ENCODE measurements at places on chromosomes 6 and 20. TPM values are rescaled to one million over a fixed set of nuclear protein-coding genes. Genes with fewer than 3 reads are reported as not detected.

GRCh38 chr20:54086507-54087039 is 16.2 kb upstream of the BCAS1 start:
- H3K4me3 ChIP-seq: no peak overlapping the region
- peaks cover 4% of the 10 kb centered on the region for H3K27me3 ChIP-seq
- H3K4me1 ChIP-seq: peaks cover 11% of the 10 kb centered on the region
- H3K36me3 ChIP-seq: no peaks in the 10 kb centered on the region
- H3K27ac ChIP-seq: no peak overlapping the region

The SLC16A10 gene
- 4.8 TPM for total RNA-seq

DNA sequence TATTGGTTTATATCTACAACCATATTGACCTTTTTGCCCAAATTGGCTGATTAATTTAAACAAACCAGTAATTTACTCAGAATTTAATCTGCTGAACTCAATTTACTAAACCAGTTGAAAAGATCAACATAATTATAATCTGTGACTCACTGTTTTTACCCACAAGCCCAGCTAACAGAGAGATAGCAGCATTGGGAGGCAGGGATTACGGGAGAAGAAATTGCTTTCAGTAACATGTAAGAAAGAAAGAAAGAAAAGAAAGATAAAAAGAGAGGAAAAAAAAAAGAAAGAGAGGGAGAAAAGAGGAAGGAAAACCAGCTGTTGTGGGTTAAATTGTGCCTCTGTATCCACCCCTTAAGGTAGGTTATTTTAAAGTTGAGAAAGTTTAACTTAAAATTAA is 13.3 kb upstream of the RHAG start:
- DNase-seq: no peak
- no peaks in the 10 kb centered on the region for H3K27me3 ChIP-seq
- H3K4me3 ChIP-seq: no peak overlapping the region

The KCNK16 gene
- total RNA-seq: not detected

DNA sequence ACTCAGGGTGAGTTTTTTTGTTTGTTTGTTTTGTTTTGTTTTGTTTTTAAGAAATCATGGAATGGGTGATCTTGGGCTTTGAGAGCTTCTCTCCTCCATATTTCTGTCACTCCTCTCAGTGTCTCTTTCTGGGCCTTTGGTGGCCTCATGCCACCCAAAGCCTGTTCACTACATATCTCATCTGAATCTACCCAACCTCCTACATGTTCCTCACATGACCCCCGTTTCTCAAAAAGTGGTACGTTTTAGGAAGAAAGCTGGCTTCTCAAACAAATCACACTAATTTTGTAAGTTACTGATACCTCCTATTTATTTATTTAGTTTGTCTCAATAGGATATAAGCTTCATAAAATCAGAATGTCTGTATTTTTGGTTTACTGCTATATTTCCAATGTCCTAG is 80.0 kb downstream of the SESN1 start:
- no peaks in the 10 kb centered on the region for H3K27me3 ChIP-seq
- no peaks in the 10 kb centered on the region for H3K36me3 ChIP-seq

The CLPSL1 gene
- total RNA-seq: not detected

Measured in activated CD8-positive, alpha-beta memory T cell treated with anti-CD3 and anti-CD28 coated beads, Interleukin-2, amount 10 ng/mL, durations not matched to agents 7 days and 5 days (primary cell).